ENCODE measurements at places on chromosomes 1 and 21.
A peak's percentile ranks its signal among the peaks of the same experiment; 100 is the strongest.

GRCh38 chr1:244887281-244887680 lies 22.9 kb upstream of the HNRNPU start:
- DNase-seq: no peak

DNA sequence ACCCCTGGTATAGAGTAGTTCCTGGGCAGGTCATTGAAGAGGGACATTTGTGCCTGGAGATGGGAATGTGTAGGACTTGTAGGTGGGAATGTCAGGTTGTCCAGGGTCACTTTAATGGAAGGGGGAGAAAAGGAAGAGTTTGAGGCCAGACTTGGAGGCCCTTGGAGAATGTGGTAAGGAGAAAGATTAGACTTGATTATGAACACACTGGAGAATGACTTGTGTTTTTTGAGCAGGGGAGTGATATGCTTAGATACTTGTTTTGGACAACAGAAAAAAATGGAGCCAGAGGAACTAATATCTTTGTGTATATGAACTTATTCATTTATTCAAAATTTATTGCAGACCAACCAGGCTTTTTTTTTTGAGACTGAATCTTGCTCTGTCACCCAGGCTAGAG lies 17.9 kb downstream of the ELAPOR1 start:
- no peak for DNase-seq

DNA sequence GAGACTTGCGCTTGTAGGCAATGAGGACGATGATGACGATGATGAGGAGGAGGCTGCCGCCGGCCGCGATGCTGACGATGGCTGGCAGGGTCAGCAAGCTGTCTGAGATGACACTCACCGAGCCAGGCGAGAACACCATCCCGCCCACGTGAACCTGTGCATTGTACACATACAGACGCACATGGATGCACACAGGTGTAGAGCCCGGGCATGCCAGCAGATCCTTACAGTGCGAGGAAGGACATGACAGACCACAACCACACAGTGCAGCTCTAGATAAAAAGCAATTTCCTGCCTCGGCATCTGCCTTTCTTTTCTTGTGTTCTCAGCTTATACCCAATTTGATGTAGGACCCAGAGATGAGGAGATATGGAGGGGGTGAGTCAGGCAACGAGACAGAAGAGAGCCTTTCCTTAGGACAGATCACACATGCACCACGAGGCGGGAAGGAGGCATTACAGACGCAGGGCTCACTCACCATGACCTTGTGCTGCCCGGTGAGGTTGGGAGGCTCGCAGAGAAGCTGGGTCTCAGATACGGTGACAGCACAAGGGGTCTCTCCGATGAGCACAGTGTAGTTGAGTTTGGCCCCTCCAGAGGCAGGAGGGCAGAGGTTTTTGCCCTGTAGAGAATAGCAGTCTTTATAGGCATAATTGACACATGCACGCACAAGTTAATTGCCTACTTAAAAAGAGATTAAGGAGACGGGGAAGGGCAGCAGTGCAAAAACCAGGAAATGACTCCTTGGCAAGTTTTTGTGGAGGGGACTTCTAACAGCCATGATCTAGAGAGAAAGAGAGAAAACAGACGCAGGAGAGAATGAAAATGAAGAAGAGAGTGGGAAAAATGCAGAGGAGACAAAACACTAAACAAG lies 133.9 kb upstream of the CD34 start:
- DNase-seq: no peak

- DNase-seq: no peak
Measured at GRCh38 chr1:114485286-114485685, 25.7 kb downstream of the TRIM33 start.

- no peak for DNase-seq
Measured at GRCh38 chr21:35015435-35016024, 33.6 kb downstream of the RUNX1 start.

DNA sequence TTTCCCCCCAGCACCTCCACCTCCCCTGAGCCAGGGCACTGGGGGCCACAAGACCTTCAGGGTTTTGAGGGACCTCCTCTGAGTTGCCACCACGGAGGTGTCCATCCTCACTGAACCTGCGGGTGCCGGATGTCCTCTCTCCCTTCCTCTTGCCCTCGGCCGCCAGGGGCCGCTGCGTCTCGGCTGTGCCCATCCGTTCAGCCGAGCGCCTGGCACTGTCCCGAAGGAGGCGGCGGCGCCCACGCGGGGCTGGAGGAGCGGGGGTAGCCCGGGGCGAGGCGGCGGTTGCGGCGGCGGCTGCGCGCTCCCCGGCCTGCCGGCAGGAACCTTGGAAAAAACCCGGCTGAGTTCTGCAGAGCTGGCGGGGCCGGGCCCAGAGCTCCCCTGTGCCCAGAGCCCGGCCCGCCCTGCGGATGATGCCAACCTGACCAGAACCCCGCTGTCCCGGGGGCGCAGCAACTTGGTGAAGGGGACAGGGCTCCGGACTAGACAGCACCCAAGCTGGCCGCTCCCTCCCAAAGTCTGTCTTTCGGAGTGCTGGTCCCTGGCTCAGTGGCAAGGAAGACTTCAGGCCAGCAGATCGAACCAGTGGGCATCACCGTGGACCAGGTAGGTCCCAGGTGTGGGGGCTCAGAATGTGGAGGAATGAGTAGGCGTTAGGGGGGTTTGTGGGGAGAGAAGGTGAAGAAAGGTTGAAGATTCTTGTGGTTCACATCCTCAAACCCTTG lies 3.7 kb upstream of the PPM1J start:
- DNase-seq: no peak

DNA sequence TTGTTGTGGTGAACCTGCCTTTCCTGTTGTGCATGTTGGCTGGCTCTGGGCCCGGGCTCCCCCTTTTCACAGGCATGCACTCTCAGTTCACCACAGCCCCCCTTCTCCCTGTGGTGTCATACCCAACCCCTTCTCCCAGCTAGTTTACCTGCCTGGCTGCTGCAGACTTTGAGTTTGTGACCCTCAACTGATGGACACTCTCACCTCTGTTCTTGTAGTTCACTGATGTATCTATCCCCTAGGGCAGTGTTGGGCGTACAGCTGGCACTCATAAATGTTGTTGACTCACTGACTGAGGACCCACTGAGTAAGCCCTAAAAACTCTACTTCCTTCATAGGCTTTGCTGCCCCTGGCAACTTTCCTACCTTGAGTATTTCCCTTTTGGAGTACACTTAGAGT lies 54.9 kb downstream of the WDR64 start:
- peak; percentile 42 for DNase-seq

- DNase-seq: no peak
Measured at GRCh38 chr1:236494586-236495466, 29.0 kb upstream of the LGALS8 start.

DNA sequence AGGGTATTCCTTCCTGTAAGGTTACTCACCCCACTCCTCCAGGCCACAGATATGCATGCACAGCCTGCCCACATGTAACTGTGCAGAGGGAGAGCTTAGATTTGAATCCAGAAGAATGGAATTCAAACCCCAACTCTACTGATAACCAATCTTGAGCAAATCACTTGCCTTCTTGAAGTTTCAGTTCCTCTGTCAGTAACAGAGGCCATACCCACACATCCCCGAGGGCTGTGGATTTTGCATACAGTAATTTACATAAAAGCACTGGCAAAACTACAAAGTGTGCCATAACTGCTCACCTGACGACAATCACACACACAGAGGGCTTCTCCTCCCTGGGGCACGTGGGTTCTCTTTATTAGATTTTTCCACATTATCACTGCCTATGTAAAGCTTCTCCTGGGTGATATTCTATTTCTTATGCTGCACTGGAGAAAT lies 18.6 kb downstream of the CD247 start:
- no peak for DNase-seq

DNA sequence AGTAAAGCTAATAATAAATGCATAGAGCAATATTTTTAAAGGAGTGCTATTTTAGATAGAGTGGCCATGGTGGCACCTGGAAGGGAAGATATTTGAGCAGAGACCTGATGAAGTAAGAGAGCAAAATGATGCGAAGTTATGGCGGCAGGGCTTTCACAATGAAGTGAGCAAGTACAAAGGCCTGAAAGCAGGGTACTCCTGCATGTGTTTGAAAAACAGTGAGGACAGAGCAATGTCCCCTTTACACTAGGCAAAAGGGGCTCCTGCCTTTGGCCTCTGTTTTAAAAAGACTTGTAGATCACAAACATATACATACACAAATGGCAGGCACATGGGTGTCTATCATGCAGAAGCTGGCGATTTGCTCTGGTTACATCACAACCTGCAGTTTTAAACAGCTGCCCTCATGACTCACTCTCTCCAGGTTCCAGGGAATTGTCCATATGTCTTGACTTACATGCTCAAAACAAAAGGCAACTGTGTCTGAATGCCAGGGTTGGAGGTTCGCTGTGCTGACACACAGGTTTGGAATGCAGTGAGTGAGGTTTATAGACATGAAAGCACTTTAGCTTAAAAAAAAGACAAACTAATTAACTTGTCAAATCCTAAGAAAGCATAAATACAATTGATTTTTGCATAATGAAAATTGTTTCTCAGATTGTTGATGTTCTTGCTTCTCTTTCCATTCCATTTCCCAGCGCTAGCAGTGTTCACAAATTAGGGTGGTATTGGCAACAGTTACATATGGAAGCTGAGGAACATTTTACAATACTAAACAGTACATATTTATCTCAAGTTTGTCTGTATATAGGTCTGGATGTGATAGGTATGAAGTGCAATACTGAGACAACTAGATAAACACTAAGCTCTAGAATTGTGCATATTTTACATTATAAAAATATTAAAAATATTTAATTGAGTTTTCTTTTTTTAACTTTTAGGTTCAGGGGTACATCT lies 313.9 kb downstream of the BARHL2 start:
- DNase-seq: peak; percentile 94

DNA sequence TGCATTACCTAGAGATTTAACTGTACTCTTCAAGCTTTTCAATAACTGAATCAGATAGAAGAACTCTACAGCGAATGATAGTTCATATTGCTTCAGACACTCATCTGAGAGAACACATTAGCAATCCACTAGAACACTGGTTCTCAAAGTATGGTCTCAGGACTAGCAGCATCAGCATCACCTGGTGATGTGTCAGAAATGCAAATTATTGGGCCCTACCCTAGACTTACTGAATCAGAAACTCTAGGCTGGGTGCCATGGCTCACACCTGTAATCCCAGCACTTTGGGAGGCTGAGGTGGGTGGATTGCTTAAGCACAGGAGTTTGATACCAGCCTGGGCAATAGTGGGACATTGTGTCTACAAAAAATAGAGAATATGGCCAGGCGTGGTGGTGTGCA lies 24.9 kb upstream of the GLIS1 start:
- DNase-seq: no peak

- DNase-seq: no peak
Measured at GRCh38 chr1:230643908-230644307, 1.6 kb downstream of the COG2 start.

DNA sequence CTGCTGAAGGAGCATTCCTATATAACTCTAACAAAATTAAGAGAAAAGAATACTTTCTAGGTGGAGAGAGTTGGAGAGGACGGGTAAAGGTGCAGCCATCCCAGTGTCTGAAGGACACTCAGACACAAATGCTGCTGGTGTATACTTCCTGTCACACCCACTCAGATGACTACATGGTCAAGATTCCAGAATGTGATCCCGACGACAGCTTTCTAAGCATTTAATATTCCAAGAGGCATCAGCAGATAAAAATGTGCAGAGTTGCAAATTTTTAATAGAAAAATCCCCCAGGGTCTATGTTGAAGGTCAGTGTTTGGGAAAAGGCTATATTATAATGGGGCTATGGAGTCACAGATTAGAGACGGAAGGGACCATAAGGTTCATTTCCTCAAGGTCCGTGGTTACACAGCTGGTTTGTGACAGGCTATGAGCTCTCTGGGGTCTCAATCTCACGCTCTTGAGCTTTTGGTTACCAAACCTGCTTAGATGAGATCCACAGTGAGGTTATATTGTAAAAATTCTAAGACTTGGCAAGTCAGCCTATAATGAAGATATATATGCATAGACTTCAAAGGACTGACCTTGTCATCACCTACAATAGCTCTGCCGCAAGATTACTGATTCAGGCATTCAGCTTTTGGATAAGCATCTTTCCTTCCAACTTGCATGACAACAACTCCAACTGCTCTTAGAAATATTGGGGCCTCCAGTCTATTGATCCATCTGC lies 35.1 kb downstream of the ZNF281 start:
- DNase-seq: no peak

DNA sequence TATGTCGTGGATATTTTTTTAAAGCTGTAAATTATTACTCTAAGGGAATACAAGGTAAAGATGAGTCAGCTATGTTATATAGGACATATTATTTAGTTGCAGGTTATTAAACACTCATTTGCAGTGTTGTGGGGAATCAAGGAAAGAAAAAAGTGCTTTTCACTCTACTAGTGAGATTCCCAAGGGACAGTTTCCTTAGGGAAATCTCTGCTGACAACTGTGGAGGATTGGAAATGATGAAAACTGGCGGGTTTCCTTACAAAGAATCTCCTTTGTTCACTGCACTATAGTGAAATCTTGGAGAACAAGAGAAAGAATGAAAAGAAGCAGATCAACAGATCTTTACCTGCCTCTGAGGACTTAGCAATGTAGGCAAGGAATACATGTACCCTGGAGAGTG lies 24.5 kb upstream of the TRIM45 start:
- DNase-seq: no peak

- no peak for DNase-seq
Measured at GRCh38 chr1:91557039-91557690, 56.5 kb downstream of the CDC7 start.

GRCh38 chr21:15164678-15165303 lies 100.0 kb upstream of the NRIP1 start:
- DNase-seq: no peak

GRCh38 chr1:233355841-233356704 lies 28.5 kb downstream of the MAP3K21 start:
- no peak for DNase-seq
